ENCODE measurements at places on chromosomes 2 and 18.

GRCh38 chr2:230097424-230097823, 28.7 kb upstream of the SLC16A14 start:
- no peak for DNase-seq

- no peak for DNase-seq
Observed at GRCh38 chr2:237618449-237618848, 8.9 kb upstream of the LRRFIP1 start.

GRCh38 chr2:36808386-36809068, 112.0 kb downstream of the VIT start:
- DNase-seq: no peak

DNA sequence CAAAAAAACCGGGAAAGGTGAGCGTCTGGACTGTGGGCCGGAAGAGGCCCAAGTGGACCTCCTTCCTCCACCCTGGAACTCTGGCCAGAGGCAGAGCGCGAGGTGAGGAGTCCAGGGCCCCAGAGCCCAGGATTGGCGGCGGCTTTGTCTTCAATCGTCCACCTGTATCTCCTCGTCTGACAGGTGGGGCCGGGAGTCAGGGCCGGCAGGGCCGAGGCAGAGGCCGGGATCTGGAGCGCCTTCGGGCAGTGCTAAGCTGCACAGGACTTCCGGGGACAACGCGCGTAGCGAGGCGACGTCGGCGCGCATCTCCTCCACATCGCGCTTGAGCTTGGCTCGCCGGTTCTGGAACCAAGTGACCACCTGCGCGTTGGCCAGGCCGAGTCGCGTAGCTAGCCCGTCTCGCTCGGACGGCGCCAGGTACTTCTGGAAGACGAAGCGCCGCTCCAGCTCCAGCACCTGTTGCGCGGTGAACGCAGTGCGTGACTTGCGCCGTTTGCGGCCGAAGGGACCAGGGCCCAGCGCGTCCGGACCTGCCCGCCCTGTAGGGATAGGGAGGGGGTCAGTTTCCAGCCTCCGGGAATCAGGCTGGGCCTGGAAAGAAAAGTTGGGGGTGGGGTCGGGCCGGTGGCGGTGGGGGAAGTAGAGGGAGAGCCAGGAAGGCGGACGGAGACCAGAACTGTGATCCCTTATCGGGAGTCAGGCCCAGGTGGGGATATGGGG, 1.5 kb downstream of the LBX2 start:
- DNase-seq: no peak

- DNase-seq: no peak
Observed at GRCh38 chr18:3511980-3512379, 62.0 kb downstream of the TGIF1 start.

- DNase-seq: no peak
Observed at GRCh38 chr2:15986068-15986560, 45.8 kb downstream of the MYCN start.

DNA sequence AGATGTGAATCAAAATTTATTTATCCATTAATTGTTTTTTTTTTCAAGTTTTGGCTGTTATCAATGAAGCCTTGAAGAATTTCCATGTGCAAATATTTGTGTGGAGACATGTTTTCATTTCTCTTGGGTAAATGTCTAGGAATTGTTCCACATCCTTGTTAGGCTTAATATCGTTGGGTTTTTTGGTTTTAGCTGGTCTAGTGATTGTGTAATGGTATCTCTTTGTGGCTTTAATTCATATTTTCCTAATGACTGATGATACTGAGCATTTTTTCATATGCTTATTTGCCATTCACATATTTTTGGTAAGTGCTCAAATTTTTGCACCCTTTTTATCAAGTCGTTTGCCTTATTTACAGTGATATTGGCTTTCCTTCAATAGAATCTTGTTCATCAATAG, 250.3 kb upstream of the EPHA4 start:
- no peak for DNase-seq

- DNase-seq: no peak
Observed at GRCh38 chr2:220335591-220335915, 708.1 kb downstream of the SLC4A3 start.

GRCh38 chr2:83615511-83615910, 843.6 kb downstream of the SUCLG1 start:
- no peak for DNase-seq

DNA sequence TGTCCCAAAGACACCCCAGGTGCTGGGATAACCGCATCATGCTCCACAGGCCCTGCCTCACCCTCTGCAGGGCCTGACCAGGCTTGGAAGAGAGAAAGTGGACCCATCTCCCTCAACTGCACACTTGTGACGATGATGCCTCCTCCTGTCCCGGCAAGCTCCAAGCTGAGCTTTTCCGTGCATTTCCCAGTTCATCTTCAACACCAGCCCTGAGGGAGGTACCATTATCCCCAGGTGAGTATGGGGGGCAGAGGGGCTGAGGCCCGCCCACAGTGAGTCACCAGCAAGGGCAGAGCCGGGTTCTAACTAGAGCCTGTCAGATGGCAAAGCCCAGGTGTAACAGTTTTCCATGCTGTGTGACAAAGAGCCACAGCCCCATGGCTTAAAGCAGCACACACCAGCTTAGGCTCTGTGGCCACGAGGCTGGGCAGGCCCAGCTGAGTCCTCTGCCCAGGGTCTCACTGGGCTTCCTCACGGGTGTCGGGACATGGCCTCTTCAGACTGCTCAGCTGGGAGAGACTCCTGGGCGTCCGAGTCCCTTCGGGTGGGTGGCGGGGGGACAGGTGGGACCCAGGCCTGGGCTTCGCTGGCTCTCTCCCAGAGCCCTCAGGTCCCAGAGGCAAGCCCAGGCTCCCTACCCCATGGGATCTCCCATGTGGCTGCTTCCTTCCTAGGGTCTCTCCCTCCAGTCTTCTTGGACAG, 108.4 kb upstream of the OTOS start:
- no peak for DNase-seq

GRCh38 chr18:62741118-62741566, 25.8 kb downstream of the PHLPP1 start:
- no peak for DNase-seq

DNA sequence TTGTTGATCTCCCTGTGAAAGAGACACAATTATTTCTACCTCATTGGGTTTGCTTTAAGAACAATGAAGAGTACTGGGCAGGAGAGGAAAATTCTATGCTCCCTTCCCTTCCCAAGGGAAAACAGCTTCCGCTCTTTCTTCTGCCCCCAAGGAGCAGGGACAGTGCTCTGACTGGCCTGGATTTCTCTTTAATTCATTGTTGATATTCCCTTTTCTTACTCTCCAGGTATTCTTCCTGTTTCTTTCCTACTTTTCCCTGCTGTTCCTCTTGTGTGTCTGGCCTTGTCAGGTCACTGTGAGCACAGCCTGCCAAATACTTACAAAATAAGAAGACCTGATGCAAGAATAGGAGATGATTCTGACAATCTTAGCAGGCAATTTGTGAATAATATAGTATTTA, 49.6 kb upstream of the SPAG16 start:
- no peak for DNase-seq

GRCh38 chr2:238636269-238637073, 209.7 kb downstream of the ASB1 start:
- no peak for DNase-seq

- DNase-seq: no peak
Observed at GRCh38 chr2:137964859-137965459, 686 bp downstream of the HNMT start.

DNA sequence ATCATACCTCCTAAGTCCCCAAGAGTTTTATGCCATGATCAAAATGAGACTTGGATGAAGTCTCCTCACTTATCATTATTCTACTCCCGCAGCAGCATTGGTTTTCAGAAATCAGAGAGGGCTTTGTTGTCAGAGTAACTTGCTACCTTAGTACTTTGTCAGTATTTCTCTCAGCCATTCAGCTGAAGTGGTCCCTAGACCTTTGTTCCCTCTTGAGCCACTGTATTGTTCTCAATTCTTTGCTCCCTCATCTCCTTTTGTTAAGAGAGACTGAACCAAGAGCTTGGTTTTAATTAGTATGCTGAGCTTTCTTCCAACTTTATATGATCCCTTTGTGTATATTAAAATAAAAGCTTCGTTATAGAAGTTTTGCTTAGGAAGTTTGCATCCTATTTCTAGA, 133.4 kb downstream of the DOCK10 start:
- no peak for DNase-seq

DNA sequence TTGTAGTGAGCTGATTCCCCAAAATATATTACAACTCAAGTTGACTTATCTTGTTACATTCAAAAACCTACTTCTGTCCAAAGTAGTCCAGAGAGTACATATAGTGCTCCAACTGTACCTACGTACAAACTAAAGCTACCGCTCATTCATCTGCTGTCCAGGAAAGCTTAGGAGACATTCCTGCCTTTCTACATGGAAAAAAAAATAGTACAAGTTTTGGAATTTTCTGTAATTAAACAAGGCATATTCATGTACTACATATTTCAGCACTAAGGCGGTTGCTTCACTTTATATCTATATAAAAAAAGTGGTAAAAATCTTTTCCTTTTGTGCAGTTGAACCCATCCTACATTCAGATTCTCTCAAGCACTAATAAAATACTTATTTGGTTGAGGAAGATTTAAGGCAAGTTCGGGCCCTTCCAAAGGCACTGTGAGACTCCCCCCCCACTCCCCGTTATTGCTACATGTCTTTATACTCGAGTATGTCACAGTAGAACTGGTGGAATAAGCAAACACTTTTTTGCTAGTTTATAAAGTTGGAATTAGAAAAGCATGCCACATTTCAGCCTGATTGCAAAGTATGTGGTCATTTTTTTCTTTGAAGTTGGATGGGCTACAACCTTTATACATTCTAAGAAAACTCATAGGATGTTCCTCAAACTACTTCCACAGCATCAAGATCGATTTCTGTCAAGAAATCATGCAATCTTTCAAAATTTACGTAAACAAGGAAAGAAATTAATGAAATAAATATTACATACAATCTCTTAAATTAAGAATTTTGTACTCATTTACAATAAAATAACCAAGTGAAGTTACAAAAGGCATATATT, 3.7 kb downstream of the ZFP36L2 start:
- no peak for DNase-seq

DNA sequence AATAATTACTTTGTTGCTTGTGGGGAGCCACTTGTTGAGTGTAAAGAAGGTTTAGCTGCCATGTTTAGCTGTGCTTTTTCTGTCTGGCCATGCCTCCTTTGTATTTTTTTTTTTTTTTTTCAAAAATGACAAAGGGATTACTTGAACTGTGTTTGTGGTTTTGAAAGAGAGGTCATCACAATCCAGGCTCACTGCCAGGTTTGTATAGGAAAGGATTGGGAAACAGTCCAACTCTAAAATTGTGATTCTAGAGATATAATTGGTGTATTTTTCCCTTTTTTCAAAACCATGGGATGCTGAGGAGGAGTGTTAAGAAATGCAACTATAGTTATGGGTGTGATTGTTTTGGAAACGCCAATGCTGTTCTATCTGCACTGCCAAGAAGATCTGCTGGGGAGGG, 4.3 kb downstream of the ITPRIPL1 start:
- DNase-seq: no peak

- no peak for DNase-seq
Observed at GRCh38 chr18:42950732-42951131, 164.8 kb downstream of the RIT2 start.

All from stimulated activated CD4-positive, alpha-beta T cell treated with anti-CD3 and anti-CD28 coated beads, TNF-alpha, amount 100 ng/mL, for 24 hours (primary cell).